ENCODE measurements at places on chromosomes 5 and 9. TPM values are rescaled to one million over a fixed set of nuclear protein-coding genes. Genes with fewer than 3 reads are reported as not detected.

PGM5 gene
- 21.7 TPM for total RNA-seq

FAM114A2 gene
- 35.4 TPM for total RNA-seq

POLE3 gene
- 43.3 TPM for total RNA-seq

PCDHGA12 gene
- total RNA-seq: 5.7 TPM

PTPRD gene
- total RNA-seq: 49.5 TPM

PCDHA9 gene
- 0.20 TPM for total RNA-seq

PRXL2C gene
- total RNA-seq: 18.2 TPM

ACOT12 gene
- total RNA-seq: not detected

ANXA6 gene
- total RNA-seq: 198 TPM

THBS4 gene
- 11.5 TPM for total RNA-seq

PLAC8L1 gene
- 0.47 TPM for total RNA-seq

GRIN3A gene
- not detected for total RNA-seq

PPP3R2 gene
- not detected for total RNA-seq

BHMT gene
- not detected for total RNA-seq

F2R gene
- total RNA-seq: 21.2 TPM

ADCY2 gene
- 0.34 TPM for total RNA-seq

GPR151 gene
- total RNA-seq: not detected

CDKN2A gene
- 1.6 TPM for total RNA-seq

SLC36A3 gene
- not detected for total RNA-seq

URM1 gene
- total RNA-seq: 59.9 TPM

ARID3C gene
- not detected for total RNA-seq

CTXN3 gene
- not detected for total RNA-seq

OLFM1 gene
- 21.5 TPM for total RNA-seq
